ENCODE measurements at places on chromosomes 5 and 9.

GRCh38 chr5:60354311-60354710, 345.7 kb downstream of the DEPDC1B start:
- DNase-seq, result no peak

- no peak for DNase-seq
Observed at GRCh38 chr9:133684121-133684935, 48.2 kb downstream of the DBH start.

DNA sequence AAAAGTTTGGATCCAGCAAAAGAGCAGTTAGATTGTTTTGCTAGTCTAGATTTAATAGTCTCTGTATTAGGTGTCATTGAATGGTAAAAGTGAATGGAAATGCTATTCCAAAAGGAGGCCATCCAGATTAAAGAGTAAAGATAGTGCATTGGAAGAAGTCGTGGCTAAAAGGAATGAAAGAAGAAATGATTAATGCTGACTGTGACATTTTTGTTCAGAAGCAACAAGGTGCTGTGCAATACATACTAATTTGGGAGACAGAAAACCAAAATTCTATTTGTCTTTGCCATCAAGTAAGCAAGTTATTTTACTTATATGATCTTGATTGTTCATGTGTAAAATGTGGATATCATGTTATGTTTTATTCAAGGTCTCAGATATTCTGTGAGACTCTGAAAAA, 85.1 kb downstream of the GPBP1 start:
- DNase-seq, result no peak

DNA sequence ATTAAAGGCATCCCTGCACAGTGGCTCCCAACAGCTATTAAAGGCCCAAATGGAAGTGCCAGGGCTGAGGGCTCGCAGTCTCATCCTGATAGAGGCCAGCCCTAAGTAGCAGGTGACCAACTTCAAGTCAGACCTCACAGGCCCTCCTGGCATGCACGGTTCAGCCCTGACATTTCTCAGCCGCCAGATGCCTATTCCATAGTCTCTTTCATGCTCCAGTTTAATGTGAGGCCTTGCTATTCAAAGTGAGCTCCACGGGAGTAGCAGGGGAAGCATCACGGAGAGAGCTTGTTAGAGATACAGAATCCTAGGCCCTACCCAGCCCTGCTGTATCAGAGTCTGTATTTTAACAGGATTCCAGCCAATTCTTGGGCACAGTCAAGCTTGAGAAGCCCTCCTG, 11.1 kb downstream of the LHFPL2 start:
- DNase-seq, result no peak

- no peak for DNase-seq
Observed at GRCh38 chr5:88683506-88684135, 199.4 kb downstream of the MEF2C start.
